ENCODE measurements at places on chromosomes 4 and X.

DNA sequence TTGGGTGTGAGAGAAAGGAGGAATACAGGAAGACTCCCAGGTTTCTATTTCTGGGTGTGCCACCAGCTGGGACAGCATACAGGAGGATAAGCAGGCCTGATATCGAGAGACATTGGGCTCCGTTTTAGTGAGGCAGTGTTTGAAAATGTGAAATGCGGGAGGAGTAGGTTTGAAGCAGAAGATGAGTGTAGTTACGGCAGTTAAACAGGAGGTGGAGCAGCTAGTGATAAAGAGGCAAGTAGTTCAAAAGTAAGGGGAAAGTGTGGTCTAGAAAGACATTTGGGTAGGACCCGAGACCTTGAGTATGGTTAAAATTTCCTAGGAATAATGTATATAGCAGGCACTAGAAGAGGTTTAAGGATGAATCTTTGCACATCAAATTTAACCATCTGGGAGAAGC is 42.4 kb downstream of the DCUN1D4 start:
- DNase-seq = no peak

DNA sequence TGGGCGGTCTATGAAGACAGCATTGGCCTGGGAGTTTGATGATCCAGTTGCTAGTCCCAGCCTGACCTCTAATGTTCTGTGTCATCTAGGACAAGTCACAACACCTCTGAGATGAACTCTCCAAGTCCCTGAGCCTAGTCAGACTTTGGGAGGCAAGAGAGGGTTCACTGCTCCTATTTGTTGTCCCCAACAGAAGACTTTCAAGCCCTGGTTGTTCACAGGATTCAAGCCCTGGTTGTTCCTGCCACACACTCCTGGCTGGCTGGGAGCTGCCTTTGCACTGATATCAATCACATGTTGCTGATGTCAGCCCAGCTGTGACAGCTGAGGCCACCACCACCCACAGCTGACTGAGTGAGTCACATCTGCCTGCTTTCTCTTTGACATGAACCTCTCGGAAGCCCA is 253.2 kb upstream of the RASGEF1B start:
- peak; percentile 36 for DNase-seq

- DNase-seq = no peak
Observed at GRCh38 chrX:47247206-47247998, 14.6 kb downstream of the USP11 start.

- DNase-seq = no peak
Observed at GRCh38 chr4:3821580-3822229, 55.5 kb downstream of the ADRA2C start.

GRCh38 chr4:111263836-111264235 is 641.0 kb upstream of the PITX2 start:
- no peak for DNase-seq

DNA sequence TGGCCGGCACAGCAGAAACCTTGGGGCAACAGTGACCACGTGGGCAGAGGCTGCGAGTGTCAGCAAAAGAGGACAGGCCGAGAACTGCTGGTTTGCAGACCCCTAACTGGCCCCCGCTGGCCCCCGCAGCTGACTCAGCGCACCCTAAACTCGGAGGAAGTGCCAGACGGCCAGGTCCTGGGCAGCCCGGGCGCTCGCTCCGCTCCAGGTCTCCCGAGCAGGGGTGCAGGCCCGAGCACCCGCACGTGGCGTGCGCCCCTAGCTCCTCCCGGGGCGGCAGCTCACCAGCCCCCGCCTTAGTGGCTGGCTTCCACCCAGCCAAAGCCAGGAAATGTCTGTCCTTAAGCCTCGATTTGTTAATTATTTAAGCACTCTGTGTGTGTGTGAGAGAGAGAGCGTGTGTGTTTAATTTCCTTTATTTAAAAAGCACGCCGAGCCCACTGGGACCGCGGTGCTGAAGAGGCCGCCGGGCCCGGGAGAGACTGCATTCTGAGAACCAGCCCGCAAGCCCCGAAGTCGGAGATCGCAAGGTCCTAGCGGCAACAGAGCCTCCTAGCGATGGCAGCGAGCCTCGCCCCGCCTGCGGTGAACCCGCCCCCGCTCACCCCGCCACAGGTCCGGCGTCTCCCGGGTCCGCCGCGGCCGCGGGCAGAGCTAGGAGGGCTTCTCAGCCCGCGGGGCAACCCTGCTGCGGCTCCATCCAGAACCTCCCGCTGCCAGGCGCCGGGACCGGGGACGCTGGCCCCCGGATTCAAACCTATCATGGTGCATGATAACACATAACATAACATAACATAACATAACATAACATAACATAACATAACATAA is 45.9 kb upstream of the CDKN2AIP start:
- DNase-seq = peak; percentile 30

- no peak for DNase-seq
Observed at GRCh38 chr4:15245006-15245530, 182.8 kb upstream of the C1QTNF7 start.

DNA sequence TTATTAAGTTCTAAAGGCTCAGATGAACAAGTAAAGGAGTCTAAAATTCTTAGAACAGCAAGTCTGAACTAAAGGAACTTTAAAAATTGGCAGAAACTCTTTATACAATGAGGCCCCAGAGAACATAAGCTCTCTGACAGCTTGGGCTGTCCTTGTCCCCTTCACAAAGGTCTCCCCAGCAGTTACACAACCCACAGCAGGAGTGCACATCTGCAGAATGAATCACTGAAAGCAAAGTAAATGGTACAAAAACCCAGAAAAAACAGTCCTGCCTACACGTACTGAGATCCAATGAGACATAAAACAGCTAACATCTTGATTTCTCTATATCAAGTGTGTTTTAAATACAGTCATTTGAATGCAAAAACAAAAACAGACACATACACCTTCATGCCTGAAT is 18.7 kb downstream of the RBBP7 start:
- no peak for DNase-seq

GRCh38 chr4:41750121-41750625 is 1.6 kb upstream of the PHOX2B start:
- no peak for DNase-seq

DNA sequence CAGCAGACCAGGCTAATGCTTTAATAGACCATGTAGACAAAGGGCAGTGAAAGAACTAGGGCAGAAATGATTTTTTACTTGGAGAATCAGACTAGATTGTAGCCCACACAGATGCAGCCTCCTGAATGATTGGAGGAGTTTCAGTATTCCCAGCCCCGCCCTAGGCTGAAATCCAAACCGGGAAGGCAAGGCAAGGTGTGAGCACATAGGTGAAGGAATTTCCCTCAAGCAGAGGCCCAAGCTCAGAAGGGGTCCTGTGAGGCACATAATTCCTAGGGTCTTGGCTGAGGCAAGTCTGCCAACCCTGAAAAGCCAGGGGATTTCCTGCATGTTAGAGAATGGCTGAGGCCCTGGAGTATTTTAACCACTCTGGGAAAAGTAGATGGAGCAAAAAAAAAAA is 56.4 kb upstream of the PAK3 start:
- no peak for DNase-seq

- no peak for DNase-seq
Observed at GRCh38 chr4:94363136-94363655, 20.6 kb upstream of the HPGDS start.

- no peak for DNase-seq
Observed at GRCh38 chr4:57095245-57095644, 14.9 kb downstream of the IGFBP7 start.

- DNase-seq = no peak
Observed at GRCh38 chrX:1167466-1167865, 45.0 kb downstream of the CRLF2 start.

DNA sequence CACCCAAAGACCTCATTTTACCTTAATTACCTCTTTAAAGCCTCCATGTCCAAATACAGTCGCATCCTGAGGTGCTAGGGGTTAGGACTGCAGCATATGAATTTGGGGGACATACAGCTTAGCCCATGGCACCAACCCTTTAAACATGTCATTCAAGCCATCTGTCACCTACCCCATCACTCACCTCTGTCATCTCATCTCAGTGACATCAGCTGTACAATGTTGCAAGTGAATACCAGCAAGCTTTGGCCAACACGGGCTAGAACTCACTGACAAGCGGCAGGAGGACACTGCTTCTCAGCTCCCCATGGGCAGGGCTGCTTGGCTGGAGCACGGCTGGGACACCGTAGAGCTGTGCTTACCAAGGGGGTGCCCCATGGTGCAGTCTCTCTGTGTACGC is 107.5 kb downstream of the STK32B start:
- DNase-seq = no peak

DNA sequence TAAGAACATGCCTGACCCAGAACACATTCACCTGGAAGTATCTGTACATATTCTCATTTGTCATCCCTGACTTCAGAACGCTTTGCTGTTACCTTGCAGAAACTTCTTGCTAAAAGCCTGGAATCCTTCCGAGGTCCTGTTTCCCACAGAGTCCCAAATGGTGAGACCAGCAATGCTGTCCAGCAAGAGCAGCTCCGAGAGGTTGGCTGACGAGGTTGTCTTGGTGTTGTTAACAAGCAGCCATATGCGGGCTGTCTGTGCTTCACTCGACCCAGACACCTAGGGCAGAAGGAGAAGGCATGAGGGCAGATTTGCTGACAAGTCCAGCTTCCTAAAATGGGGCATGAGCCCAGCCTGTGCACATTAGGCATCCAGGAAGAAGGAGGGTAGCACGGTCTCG is 19.3 kb downstream of the EVC2 start:
- DNase-seq = no peak

- DNase-seq = no peak
Observed at GRCh38 chr4:81227968-81228367, 12.9 kb upstream of the PRKG2 start.

- DNase-seq = no peak
Observed at GRCh38 chr4:66017671-66018070, 347.4 kb upstream of the EPHA5 start.

DNA sequence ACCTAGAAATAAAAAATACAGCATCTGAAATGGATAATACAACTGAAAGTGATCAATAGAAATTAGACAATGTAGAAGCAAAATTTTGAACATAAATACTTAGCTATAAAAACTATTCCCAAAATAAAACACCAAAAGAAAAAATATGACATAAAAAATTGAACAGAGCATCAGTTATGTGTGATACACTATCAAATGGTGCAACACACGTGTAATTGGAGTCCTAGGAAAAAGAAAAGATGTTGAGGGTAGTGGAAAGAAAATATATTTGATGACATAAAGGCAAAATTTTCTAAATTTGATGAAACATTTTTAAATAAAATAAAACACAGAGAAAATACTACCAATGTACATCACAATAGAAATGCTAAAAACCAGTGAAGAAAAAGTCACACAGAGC is 63.1 kb downstream of the NPY2R start:
- DNase-seq = no peak

- no peak for DNase-seq
Observed at GRCh38 chr4:123588631-123589241, 192.1 kb downstream of the SPRY1 start.

Data from stimulated activated CD8-positive, alpha-beta memory T cell treated with anti-CD3 and anti-CD28 coated beads, Interleukin-15, amount 100 ng/mL, for 4 hours (primary cell).